SHP77 treated with DMSO at 0.1 percent for 48 hours (cell line): ENCODE measurements at places on chromosomes 3 and 15.

GRCh38 chr3:13475871-13476590, 4.1 kb upstream of the HDAC11 start:
- DNase-seq = peak; percentile 36

GRCh38 chr3:157487339-157487738, 15.9 kb downstream of the VEPH1 start:
- DNase-seq = no peak

GRCh38 chr3:38141952-38142273, 3.5 kb downstream of the MYD88 start:
- no peak for DNase-seq

- peak; percentile 38 for DNase-seq
These were observed 524 bp upstream of the TOPBP1 start for GRCh38 chr3:133662278-133662651.

DNA sequence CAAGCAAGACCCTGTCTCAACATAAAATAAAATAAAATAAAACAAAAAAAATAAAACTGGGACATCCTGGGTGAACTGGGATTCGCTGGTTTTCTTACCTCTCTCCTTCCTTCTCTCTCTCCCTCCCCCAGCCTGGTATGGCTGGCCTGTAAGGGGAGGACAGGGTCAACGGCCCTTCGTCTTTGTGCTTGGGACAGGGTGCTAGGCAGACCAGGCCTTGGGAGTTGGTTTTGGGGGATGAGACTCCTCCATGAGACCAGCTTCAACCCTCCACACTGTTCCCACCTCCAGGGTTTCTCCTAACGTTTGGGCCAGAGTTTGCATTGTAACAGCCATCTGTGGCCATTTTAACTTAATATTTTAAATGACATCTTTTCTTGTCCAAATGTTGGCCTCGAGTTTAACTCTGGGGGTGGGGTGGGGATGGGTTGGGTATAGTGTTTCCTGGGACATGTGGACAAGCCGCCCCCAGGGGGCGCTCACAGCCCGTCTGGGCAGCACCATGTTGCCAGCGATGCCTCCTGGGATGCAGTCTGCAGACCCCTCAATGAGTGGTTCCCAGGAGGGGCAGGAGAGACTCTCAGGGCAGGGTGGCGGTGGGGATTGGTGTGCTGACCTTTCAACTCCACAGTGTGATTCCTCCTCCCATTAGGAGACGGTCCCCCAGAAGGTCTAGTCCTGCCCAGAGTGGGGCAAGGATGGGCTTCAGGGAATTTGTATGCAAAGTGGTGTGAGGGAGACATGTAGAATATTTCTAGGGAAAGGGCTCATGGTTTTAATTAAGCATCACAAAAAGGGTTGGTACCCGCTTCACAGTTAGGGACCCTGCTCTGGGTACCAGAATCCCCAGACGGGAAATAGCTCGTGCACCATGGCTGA, 37.7 kb upstream of the LCTL start:
- no peak for DNase-seq

DNA sequence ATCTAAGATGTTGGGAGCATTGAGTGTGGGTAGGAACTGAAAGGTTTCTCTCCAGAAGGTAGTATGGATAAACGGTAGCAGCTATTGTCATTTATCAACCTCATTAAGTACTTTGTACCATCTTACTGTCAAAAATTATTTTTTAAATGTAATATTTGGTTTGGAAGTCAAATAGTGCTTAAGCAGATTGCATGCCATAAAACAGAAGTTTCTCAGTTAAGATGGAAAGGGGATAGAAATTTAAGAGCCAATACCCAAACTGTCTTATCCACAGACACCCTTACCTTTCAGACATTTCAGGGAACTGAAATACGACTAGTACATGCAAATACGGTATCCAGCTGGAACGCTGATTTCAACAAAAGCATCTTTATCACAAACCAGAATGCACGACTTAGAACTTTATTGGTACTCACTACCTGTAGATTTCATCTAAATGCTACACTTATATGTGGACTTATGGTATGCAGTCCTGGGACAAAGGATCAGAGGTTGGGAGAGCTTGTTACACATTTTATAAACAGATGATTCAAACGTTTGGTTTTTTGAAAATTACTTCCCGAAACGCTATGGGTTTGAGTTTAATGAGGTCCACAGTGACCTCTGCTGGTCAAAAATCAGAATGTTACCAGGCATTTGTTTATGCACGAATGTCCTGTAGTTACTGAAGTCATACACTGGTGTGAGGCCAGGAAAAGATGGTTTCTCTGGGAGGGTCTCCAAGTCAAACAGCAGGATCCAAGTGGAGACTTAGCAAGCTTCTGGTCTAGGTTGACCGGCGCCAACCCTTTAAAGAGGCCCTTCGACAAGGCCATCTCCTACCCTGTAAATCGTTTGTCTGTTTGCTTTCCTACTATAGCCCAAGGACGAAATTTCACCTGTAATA, 45.7 kb upstream of the DUT start:
- DNase-seq = peak; percentile 60

- no peak for DNase-seq
These were observed 104.2 kb downstream of the MAP4 start for GRCh38 chr3:47912006-47912504.

DNA sequence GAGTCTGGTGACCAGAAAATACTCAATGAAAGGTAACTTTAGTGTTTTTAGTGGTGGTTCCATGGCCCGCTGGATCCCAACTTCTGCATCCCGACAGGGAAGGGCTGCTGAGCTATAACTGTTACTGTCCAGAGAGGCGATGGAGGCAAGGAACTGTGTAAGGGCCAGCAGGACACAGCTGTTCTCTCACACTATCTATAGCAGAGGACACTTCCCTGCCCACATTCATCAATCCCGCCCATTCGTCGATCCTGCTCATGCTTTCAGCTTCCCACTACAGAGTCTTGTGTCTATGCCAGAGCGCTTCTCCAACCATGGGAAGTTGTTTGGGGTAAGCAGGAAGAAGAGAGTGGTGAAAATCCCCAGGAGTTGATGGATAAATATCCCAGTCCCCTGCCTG, 8.4 kb downstream of the COLQ start:
- no peak for DNase-seq

GRCh38 chr15:25331404-25331803, 107.4 kb downstream of the UBE3A start:
- DNase-seq = no peak
